Fibroblast of pulmonary artery (primary cell): ENCODE measurements at places on chromosomes 16 and 17.

DNA sequence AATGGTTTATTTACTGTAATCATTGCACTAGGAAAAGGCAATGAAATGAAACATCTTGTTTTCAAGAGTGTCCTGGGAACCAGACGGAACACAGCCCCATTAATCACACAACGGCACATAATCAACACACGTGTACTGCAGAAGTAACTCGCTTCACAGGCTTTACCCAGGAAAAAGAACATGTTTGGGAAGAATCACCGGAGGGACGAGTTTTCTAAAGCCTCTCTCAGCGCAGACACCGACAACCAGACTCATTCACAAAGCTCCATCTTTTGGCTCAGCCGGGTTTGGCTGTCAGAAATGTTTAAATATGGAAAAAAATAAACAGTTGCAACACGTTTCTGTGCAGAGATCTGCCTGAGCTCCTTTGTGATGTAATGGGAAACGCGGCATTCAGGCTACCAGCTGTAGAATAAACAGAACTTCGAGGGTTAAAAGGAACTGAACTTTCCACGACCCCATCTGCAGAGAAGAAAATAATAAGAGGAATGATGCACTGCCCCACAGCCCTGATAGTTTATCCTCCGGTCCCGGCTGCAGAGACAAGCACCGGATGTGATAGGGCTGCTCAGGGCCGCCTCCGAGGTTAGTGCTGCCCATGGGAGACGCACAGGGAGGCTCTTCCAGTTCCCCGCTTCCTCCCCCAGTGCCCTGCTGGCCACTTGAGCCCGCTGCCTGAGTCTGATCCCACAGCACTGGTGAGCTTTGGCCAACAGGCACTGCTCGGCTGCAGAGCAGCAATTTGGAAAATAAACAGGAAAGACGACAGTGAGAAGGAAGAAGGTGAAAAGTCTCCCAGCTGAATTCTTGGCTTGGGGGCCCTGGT, 119.8 kb downstream of the HIC1 start:
- peak; percentile 99 for DNase-seq

DNA sequence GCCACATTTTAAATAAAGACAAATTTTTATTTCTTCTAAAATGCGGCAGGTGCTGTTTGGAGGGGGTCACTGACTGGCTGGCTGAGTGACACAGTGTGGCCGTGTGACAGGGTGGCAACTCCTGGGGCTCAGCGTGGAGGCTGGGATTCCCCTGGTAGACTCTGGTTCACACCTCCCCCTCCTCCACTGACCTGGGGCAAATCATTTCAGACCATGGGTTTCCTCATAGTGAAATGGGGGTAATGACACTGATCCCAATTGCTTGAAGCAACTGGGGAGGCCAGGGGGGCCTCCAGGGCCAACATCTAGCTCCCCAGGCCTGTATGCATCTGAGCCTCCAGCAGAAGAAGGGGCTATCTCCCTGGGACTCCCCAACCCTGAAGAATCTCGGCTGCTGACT, 6.6 kb downstream of the HSD11B2 start:
- no peak for DNase-seq

GRCh38 chr16:64287655-64288528, 834.0 kb downstream of the CDH11 start:
- DNase-seq = no peak

GRCh38 chr17:40598619-40599467, 33.6 kb upstream of the CCR7 start:
- peak; percentile 53 for DNase-seq

- DNase-seq = no peak
These were observed 10.2 kb downstream of the COTL1 start for GRCh38 chr16:84607694-84608093.

DNA sequence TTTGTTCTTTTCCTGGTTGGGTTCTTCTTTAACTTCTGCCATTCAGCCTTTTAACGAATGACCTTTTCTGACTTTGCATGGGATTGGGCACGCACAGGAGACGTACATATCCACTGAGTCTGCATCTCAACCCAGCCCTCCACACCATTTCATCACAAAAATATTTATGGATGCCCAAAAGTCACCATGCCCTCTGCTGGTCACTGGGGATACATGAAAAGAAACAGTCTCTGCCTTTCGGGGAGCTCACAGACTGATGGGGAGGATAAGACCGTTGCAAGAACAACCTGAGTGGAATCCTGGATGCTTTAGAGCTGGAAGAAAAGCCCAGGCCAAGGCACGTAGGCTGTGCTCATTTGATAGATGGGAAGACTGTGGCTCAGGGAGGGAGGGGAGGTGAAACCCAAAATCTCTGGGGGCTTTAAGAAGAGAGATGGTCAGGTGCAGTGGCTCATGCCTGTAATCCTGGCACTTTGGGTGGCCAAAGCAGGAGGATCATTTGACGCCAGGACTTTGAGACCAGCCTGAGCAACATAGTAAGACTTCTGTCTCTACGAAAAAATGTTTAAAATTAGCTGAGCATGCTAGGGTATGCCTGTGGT, 7.9 kb upstream of the MT2A start:
- DNase-seq = peak; percentile 64

GRCh38 chr16:67104845-67105244, 4.9 kb upstream of the PHAF1 start:
- DNase-seq = no peak

GRCh38 chr16:66964049-66964448, 3.0 kb downstream of the CES3 start:
- no peak for DNase-seq

DNA sequence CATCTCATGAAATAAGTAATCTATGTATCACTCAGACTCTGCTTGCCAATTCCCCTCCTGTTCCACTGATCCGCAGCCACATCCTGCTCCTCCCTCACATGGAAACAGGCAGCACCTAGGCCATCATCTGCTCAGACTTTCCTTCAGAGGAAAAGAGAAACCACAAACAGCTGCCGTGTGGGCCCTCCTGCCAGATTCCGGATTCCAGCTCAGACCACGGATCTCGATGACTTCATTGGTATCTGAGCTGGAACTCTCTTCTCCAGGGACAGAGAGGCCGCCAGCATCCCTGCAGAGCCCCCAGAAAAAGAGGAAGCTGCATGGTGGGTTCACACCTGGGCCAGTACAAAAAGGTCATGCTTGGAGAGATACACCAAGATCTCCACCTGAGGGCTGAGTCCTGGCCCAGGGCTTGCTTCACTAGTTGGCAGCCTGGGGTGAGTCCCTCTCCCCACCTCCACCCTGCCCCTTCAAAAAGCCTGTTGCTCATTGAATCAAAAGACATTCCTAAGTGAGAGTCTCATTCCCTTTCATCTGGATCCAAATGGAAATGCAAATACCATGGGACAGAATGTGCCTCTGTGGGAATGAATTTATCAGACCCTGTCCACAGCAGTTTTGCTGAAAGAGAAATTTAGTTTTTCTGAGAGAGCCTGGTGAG, 47.2 kb downstream of the HOXB1 start:
- peak; percentile 94 for DNase-seq

- DNase-seq = peak; percentile 30
These were observed 621 bp upstream of the CSHL1 start for GRCh38 chr17:63911657-63912100.

DNA sequence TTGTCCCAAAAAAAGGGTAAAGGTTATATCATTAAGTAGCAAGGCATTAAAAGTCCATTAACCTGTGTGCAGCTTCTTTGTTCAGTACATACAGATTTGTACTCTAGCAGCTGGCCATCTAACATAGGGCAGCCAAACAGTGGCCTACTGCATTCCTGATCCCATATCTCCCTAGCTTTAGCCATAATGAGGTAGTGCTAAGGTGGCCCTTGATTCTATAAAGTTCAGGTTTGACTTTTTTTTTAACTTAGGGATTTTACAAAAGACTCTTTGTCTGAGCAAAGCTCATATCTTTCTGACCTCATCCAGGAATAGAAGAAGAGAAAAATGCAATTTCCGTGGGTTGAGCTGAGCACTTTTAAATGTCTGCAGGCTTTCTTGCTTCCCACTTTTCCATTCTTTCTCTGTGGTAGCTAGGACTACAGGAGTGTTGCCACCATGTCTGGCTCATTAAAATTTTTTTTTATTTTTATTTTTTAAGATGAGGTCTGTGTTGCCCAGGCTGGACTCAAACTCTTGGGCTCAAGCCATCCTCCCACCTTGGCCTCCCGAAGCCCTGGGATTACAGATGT, 19.5 kb upstream of the CDC6 start:
- peak; percentile 16 for DNase-seq

- no peak for DNase-seq
These were observed 75.1 kb downstream of the ZNF778 start for GRCh38 chr16:89292443-89293078.

DNA sequence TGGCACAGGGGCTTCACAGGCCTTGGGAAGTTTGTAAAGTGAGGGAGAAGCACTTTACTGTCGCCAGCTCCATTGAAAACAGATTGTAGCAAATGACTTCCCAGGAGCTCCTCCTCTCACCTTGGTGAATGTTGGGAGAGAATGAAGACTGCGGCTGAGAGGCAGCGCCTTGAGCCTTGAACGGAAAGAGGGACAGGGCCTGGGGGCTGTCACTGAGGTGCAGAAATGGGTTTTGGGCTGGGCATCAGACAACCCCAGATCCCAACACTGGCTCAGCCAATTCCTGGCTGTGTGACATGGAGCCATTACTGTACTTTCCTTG, 603 bp upstream of the MRTFB start:
- no peak for DNase-seq

- DNase-seq = no peak
These were observed 37.2 kb upstream of the BCAR1 start for GRCh38 chr16:75288596-75289120.

GRCh38 chr16:74297145-74297665, 591 bp downstream of the PSMD7 start:
- peak; percentile 22 for DNase-seq

- no peak for DNase-seq
These were observed 1.4 kb downstream of the CBFA2T3 start for GRCh38 chr16:88975511-88976061.

DNA sequence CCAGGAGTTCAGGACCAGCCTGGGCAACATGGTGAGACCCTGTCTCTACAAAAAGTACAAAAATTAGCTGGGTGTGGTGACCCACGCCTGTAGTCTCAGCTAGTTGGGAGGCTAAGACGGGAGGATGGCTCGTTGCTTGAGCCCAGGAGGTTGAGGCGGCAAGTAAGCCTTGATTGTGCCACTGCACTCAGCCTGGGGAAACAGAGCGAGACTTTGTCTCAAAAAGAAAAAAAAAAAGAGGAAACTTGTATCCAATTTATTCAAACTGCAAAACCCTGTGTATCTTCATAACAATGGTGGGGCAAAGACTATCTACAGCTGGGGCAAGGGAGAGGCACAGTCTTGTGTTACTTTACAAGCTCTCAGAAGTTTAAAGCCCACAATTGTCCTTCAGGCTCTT, 21.5 kb downstream of the GRB7 start:
- DNase-seq = no peak

GRCh38 chr17:40209404-40210093, 9.6 kb upstream of the WIPF2 start:
- no peak for DNase-seq
